ENCODE measurements at places on chromosomes 12 and 14.

DNA sequence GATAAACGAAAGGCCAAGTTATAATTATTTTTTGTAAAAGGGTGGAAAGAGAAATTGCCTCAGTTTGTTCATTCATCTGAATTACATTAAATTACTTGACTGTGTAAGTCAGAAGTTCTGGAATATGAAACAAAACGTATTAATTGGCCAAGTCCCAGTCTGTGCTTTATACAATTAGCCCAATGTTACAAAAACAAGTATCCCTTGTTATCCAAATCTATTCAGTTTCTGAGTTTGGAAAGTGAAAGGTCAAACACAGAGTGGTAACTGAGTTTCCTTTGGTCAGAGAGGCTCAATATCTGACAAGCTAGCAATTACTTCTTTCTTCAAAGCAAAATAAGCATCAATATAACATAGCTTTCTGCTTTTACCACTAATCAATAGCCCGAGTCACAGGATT is 62.6 kb downstream of the SPPL3 start:
- DNase-seq: no peak

GRCh38 chr12:104407922-104408321 is 48.8 kb upstream of the CHST11 start:
- no peak for DNase-seq

DNA sequence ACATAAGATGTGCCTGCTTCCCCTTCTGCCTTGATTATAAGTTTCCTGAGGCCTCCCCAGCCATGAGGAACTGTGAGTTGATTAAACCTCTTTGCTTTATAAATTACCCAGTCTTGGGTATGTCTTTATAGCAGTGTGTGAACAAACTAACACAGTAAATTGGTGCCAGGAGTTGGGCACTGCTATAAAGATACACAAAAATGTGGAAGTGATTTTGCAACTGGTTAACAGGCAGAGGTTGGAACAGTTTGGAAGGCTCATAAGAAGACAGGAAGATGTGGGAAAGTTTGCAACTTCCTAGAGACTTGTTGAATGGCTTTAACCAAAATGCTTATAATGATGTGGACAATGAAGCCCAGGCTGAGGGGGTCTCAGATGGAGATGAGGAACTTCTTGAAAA is 264.1 kb downstream of the DACT1 start:
- DNase-seq: no peak

GRCh38 chr12:119383206-119383605 is 48.7 kb downstream of the CCDC60 start:
- no peak for DNase-seq

- no peak for DNase-seq
Observed at GRCh38 chr12:20128928-20129327, 239.4 kb upstream of the PDE3A start.

GRCh38 chr14:52052288-52052943 is 16.4 kb downstream of the NID2 start:
- DNase-seq: no peak

GRCh38 chr12:89709995-89710872 is 1.6 kb upstream of the ATP2B1 start:
- peak; percentile 20 for DNase-seq

GRCh38 chr14:32596390-32596789 is 267.3 kb downstream of the AKAP6 start:
- no peak for DNase-seq

GRCh38 chr14:74491956-74492775 is 939 bp downstream of the NPC2 start:
- DNase-seq: no peak

DNA sequence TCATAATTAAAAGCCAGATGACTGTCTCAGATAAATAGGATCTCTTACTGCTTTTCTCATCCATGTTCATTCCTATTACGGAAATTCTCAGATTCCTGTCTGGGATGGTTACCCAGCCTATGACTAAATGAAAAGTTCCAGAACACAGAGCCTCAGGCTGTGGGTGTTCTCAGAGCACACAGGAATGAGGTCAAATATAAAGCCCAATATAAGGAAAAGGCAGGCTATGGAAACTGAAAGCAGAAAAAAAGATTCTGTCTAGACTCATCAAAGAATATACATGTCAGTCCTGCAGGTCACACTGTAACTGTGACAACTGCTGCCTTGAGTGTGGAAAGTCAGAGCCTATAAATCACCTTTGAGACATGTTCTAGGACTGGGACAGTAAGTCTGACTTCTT is 64.3 kb downstream of the DCAF5 start:
- no peak for DNase-seq

DNA sequence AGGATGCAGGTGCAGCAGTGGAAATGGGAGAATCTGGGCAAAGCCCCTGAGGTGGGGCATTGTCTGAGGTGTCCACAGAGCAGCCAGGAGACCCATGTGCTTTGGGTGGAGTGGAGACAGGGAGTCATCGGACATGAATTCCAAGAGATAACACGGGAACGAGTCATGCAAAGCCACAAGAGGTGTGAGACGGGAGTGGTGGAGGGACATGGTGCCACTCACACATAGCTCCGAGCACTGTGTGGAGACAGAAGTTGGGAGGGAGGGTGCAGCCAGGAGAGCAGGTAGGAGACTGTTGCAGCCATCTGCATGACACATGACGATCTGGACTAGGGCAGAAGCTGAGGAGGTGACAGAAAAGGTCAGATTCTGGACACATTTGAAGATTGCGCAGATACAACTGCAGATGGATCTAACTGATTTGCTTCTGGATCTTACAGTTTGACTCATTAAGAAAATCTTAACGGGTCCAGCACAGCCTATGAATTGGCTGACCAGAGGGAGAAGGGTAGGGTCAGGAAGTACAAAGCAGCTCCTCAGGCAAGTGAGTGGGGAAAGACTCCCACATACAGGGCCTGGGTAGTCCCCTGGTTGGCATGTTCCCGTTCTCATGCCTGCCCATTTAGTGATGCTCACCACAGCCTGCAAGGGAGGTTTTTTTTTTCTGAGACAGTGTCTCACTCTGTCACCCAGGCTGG is 379.8 kb downstream of the FUT8 start:
- DNase-seq: no peak

DNA sequence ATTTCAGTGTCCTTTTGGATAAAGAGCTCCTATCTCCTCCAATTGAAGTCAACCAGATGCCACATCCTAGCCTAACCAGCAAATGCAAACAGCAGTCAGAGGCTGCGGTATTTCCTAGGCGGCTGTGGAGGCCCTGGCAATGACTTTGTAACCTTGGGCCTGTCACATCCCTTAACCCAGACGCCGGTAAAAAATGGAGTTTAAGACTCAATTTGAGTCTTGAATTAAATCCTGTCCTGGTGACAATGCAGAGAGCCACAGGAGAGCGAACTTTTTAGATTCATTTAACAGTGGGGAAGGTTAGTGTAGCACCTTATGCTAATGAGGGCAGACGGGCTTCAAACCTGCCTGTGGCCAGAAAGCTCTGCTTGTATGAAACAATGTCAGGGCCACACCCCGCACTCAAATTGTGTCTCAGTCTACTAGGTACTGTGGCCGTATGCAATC is 1.3 kb downstream of the C12orf75 start:
- no peak for DNase-seq

- no peak for DNase-seq
Observed at GRCh38 chr12:31749024-31749704, 20.3 kb upstream of the AMN1 start.

DNA sequence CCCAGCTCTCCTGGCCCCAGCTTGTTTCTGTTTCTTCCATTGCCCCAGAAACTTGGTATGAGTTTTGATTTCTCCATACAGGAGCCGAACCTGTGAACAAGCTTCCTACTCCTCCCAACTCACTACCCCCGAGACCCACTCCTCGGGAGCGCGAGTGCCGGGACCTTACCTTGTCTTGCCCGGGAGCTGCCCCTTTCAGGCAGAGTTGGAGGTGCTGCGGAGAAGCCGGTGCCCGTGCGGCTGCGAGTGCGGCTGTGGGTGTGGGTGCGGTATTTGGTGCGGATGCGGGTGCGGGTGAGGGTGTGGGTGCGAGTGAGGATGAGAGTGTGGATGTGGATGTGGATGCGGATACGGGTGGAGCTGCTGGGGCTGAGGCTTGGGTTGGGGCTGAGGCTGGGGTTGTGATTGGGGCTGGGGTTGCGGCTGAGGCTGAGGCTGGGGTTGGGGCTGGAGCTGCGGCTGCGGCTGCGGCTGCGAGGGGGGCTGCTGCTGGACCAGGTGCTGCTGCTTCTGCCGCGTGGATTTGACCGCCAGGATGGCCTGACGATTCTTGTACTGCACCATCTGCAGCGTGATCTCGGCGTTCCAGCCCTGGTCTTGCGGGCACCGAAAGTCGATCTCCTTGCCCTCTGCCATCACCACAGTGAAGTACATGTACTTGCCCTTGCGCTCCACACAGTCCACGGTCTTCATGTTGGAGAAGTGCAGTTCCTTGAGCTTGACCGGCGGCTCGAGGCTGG is 1.1 kb downstream of the PHLDA1 start:
- no peak for DNase-seq

DNA sequence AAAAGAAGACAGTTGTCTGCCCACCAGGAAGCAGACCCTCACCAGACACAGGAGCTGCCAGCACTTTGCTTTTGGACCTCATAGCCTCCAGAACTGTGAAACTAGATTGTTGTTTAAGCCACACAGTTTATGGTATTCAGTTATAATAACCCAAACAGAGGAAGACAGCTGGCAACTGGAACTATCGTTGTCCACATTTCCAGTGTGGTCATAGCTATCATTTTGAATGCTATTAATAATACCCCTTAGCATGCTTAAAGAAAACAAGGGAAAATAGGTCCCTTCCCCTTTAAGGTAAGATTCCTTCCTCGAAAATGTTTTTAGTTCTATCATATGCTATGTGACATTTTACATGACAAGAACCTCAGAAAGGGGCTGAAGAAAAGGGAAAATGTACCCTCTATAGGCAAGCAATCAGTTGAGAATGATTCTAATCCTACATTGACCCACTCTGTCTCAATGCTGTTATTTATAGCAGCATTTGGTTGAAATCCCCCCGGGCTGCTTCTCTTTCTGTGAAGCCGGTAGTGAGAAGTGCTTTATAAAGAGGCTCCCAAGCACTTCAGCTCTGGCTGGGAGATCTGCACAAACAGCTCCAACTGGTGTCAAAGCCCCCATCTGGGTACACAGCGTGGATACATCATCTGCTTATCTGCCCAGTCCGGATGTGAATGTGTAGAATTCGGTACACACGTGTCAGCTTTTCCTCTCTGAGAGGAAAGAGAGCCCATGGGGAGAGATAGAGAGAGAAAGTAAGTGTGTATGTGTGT is 221.2 kb upstream of the FLRT2 start:
- DNase-seq: no peak

- no peak for DNase-seq
Observed at GRCh38 chr14:92938235-92938875, 15.4 kb downstream of the CHGA start.

- no peak for DNase-seq
Observed at GRCh38 chr12:63037746-63038712, 103.1 kb upstream of the PPM1H start.

DNA sequence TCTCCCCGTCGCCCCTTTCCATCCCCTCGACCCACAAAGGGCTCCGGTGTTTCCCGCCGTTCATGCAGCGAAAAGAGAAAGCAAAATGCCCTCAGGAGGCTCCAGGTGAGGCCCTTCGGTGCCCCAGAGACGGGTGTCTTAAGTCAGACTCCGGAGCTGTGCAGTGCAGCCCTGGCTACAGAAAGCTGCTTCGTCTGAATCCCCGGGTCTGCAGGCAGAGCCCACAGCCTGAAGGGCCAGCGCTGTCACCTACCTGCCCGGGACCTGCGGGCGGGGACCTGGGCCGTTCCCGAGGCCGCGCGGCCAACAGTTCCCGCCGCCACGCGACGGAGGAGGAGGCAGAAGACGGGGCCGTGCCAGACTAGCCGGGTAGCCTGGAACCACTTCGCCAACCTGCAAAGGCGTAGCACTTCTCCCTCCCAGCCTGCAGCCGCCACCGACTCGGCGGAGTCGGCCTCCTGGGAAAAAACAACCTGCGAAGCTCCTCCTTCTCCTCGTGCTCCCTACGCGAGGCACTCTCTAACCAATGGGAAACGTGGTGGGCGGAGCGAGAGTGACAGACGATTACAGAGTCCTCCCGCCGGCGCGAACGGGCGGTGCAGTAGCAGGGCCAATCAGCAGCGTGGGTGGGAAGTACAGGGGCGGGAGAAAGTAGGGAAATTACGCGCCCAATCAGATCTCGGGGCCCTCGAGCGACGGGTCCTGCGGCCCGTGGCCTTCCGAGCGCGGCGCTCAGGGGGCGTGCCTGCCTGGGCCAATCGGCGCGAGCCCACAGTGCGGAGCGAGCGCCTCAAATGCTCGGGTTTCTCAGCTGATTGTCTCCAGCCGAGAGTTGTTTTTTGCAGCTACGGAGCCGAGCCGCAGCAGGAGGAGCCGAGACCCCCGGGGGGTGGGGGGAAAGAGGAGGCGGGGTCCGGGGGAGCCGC is at the start of the genes GPR137C and TXNDC16:
Gene GPR137C (plus strand): TSS at position 774 of the 926 bp plus-strand sequence. CDS start 312 bp downstream, outside the sequence.
Gene TXNDC16 (minus strand): TSS at position 443 of the 926 bp plus-strand sequence. CDS start 8,948 bp downstream, outside the sequence.
- peak; percentile 88 for DNase-seq

DNA sequence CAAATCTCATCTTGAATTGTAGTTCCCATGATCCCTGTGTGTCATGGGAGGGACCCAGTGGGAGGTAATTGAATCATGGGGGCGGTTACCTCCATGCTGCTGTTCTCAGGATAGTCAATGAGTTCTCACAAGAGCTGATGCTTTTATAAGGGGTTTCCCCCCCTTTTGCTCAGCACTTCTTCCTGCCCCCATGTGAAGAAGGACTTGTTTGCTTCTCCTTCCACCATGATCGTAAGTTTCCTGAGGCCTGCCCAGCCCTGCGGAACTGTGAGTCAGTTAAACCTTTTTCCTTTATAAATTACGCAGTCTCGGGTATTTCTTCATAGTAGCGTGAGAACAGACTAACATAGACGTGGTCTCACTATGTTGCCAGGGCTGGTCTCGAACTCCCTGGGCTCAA is 56.1 kb upstream of the EIF5 start:
- DNase-seq: no peak

GRCh38 chr14:75301666-75302325 is 23.2 kb downstream of the FOS start:
- no peak for DNase-seq

GRCh38 chr12:66662729-66663128 is 16.1 kb downstream of the GRIP1 start:
- no peak for DNase-seq

- DNase-seq: no peak
Observed at GRCh38 chr14:25833341-25834126, 764.3 kb downstream of the NOVA1 start.
